ENCODE measurements at places on chromosomes 2 and 18.

GRCh38 chr2:9235147-9236044 lies 28.8 kb downstream of the ASAP2 start:
- DNase-seq = peak; percentile 86

- no peak for DNase-seq
These were observed 141.6 kb upstream of the CYP1B1 start for GRCh38 chr2:38217401-38218188.

DNA sequence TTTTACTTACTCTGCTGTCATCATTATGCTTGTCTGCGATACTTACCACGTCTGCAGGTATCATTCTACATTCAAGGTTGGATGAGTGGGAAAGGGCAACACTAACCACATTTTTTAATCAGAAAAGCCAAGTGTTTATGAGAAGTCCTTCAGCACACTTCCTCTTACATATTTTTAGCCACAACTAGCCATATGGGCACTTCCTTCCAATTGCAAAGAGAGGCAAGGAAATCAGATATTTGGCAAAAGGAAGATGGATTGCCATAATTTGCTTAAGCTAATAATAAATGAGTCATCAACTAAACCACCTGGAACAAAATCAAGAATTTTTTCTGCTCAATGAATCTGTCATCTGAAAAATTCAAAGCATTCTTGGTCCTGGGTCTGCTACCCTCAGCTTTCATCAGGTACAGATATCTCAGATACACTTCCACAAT lies 16.7 kb upstream of the MRO start:
- DNase-seq = peak; percentile 21

DNA sequence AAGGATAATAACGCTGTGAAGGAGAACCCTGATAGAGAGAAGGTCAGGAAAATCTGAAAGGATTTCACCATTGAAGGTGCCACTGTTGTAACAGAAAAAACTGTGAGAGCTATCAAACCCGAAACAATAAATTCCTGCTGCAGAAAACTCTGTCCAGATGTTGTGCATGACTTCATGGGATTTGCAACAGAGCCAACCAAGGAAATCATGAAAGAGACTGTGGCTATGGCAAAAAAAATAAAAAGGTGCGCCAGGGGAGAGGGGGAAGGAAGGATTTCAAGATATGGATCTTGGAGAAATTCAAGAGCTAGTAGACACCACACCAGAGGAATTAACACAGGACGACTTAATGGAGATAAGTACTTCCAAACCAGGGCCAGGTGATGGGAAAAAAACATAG lies 88.0 kb downstream of the LDLRAD4 start:
- no peak for DNase-seq

- DNase-seq = no peak
These were observed 204.1 kb downstream of the FAM210A start for GRCh38 chr18:13522256-13522655.

DNA sequence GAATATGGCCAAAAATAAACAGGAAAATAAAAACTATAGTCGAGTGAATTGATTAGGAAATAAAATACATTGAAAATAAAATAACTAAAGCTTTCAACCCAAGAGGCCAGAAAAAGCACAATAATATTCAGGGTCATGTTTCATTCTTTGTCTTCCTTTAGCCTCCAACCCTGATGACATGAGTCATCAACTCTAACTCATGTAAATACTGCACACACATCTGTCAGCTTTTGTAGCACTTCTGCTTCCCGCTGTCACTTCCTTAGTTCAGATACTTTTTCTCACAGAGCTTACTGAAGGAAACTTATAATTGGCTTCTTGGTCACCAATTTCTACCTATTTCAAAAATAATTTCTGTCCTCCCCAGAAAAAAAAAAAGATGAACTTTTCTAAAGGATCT lies 112.8 kb downstream of the UPP2 start:
- DNase-seq = peak; percentile 38

DNA sequence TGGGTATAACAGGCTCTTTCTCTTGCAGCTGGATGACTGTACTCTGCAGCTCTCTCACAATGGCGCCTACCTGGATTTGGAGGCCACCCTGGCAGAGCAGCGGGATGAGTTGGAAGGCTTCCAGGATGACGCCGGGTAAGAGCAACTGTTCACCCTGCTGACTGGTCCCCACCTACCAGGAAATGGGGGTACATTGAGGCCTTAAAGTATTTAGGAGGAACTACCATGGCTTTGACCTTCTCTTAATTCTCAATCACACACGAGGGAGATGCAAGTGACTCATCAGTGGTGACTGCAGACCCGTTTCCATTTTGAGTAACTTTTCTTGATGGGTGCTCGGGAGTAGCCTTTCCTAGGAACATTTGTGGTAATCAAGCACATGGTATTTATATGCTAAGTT lies 58.0 kb downstream of the FHOD3 start:
- DNase-seq = no peak

GRCh38 chr2:217756375-217757107 lies 246.3 kb downstream of the TNS1 start:
- peak; percentile 90 for DNase-seq

GRCh38 chr2:28378679-28379584 lies 13.7 kb upstream of the FOSL2 start:
- DNase-seq = no peak

DNA sequence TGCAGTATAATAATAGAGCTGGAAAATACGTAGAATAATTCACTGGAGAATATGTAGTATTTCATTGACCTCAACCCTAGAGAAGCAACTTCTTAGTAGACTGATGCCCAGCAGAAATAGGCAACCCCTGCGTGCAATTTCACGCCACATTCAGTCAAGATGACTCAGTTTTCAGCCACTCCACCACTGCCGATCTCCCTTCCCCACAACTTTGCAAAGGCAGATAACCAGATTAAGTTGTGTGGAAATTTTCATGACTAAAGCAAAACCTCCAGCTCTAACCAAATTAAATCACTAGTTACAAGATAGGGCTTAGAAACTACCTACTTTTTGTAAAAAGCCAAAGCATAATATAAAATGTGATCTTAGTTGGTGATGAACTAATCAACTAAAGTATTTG lies 63.3 kb upstream of the STK17B start:
- no peak for DNase-seq

DNA sequence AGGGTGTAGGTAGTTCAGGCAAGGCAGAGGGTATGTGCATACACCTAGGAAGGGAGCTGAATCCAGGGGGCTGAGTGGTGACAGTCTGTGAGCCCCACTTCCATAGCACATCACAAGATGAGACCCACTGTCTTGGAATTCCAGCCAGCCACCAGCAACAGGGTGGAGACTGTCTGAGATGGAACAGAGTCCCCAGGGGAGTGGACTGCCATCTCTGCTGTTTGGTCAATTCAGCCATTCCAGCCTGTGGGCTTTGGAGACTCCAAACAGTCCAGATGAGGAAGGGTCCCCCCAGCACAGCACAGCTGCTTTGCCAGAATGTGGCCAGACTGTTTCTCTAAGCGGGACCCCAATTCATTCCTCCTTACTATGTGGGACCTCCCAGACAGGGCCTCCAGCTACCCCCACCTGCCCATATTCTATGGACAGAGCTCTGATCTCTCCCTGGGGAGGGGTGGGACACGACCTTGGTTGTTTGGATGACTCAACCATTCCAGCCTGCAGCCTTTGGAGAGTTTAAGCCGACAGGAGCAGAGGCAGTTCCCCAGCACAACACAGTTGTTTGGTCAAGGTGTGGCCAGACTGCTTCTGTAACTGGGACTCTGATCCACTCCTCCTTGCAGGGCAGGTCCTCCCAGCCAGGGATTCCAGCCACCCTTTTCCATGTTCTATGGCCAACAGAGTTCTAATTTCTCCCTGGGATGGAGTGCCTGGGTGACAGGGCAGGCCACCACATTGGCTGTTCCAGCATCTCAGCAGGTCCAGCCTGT lies 178.0 kb downstream of the RND3 start:
- no peak for DNase-seq

DNA sequence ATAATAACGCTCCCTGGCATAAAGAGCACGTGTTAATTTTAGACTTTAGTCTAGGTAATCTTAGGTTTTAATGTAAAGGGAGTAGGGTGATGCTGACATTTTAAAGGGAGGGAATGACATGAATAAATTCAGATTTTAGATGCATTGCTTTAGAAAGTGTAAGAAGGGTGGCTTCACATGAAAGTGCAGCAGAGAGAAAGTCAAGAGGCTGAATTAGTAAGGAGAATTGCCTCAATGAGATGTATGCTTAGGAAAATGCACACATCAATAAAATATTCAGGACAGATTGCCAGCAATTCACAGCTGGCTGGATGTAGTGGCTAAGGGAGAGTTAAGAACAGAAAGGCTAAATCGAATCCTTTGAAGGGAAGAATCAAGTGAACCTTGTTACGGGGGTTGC lies 165.5 kb upstream of the CDH19 start:
- no peak for DNase-seq

GRCh38 chr2:120735746-120736170 lies at the start of gene GLI2:
TSS of gene GLI2 (plus strand) at chr2:120735868. CDS start at chr2:120797321, 61,453 bp downstream.
- DNase-seq = peak; percentile 91

GRCh38 chr2:96927405-96928171 lies 57.7 kb upstream of the SEMA4C start:
- DNase-seq = no peak

GRCh38 chr18:58091099-58091611 lies 47.1 kb downstream of the NEDD4L start:
- DNase-seq = no peak

- no peak for DNase-seq
These were observed 39.9 kb upstream of the ELOA2 start for GRCh38 chr18:47075098-47075883.

DNA sequence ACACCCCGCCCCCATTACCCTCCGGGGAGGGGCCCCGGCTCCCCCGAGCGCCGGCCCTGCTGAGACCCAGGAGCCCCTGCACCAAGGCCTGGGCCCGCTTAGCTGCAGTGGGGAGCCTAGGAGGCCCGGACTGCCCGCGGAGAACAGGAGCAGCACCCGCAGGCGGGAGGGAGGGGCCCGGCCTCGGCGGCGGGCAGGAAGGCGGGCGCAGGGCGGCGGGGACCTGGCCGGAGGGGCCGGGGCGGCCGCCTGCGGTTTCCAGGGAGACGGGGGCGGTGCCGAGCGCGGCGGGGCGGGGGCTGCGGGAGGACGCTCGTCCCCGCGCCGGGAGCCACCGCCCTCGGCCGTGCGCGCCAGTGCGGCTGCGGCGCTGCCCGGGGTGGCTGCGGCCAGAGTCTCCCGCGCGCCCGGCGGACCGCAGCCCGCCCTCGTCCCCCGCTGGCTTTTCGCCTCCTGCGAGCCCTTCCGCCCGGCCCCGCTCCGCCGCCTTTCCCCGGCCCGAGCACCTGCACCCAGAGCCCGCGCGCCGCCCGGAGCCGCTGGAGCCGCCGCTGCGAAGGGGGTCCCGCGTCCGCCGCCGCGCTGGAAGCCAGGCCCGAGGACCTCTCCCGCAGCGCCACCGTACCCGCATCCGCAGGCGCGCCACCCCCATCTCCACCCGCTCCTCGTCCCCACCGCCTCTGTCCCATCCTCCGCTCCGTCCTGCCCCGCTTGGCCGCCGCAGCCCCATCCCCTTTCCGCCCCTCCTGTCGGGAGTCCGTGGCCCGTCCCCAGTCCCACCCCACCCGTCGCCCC lies 17.2 kb downstream of the GPC1 start:
- peak; percentile 70 for DNase-seq

- no peak for DNase-seq
These were observed 60.5 kb downstream of the SMCHD1 start for GRCh38 chr18:2715990-2716389.

- DNase-seq = peak; percentile 20
These were observed 139.6 kb downstream of the SOCS6 start for GRCh38 chr18:70428439-70428838.

GRCh38 chr2:160842286-160842685 lies 317.9 kb upstream of the TANK start:
- no peak for DNase-seq

GRCh38 chr2:108945969-108946368 lies 43.1 kb downstream of the EDAR start:
- peak; percentile 92 for DNase-seq

DNA sequence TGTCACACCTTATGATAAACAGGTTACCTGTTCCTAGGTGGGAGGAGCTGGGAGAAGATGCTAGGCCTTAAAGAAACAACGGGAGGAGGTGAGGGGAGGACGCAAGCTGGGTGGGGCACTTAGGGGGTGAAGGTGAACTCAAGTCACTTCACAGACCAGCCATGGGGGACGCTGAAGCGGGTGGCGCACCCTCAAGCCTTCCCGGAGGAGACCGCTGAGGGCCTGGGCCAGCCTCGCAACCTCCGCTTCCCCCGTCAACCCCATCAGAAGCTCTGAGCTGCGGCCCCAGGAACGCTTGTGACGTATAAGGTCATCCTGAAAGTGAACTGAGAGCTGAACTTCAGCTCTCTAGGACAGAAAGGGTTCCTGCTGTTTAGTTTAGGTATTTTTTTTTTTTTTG lies 133.5 kb downstream of the MBP start:
- DNase-seq = no peak

GRCh38 chr2:45093181-45093580 lies 83.9 kb upstream of the SIX2 start:
- DNase-seq = no peak

GRCh38 chr2:70690846-70691245 lies 77.2 kb downstream of the ADD2 start:
- DNase-seq = no peak

DNA sequence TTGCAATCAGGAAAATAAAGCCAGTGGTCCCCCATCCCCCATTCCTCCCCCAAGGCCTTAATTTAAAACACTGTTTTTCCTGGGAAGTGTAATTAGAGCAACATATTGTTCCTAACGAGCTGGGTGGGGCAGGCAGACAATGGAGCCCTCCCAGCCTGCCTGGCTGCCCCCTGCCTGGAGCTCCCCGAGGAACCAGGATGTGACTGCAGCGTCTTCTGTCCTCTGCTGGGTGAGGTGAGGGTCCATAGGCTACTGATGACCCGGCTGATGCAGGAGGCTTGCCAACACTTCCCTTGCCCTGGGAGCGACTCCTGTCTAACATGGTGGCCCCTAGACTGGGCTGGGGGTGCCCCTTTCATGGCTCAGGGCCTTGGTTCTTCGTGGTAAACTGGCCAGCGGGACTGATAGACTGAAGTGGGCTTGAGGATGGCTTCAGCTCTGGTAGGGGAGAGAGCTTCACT lies 152.4 kb downstream of the DYSF start:
- DNase-seq = no peak

GRCh38 chr18:3380384-3380961 lies 69.5 kb upstream of the TGIF1 start:
- DNase-seq = no peak

- DNase-seq = no peak
These were observed 2.5 kb downstream of the MPPE1 start for GRCh38 chr18:11905613-11906012.

Data from lung (tissue), 17 donors.